ENCODE measurements at places on chromosomes 3 and 15.

GRCh38 chr15:94057305-94057704 is 174.1 kb upstream of the MCTP2 start:
- DNase-seq: no peak

- DNase-seq: no peak
These were observed 2.1 kb downstream of the FAM240A start for GRCh38 chr3:46614431-46614830.

DNA sequence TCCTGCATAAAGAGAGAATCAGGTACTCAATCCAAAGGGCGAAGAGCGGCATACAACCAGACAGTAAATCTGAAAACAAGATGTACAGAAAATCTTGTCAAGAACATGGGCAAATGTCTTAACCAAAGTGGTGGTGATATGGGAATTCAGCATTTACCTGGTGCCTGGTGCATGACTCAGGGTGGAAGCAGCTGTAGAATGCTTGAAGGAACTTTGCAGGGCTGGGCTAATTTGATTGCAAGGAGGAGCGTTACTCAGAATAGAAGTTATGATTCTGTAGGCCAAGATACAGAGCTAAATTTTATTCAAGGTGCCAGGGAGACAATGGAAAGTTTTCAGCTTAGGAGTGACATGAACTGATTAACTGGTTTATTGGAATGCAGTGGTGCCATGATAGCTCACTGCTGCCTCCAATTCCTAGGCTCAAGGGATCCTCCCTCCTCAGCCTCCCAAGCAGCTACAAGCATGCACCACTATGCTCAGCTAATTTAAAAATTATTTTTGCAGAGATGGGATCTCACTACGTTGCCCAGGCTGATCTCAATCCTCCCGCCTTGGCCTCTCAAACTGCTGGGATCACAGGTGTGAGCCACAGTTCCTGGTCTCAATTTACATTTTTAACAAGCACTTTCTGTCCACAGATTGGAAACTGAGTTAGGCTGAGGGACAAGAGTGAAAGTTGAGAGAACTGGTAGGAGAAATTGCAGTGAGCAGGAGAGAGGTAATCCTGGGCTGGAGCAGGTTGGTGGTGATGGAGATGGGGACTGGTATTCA is 91.5 kb upstream of the TBC1D5 start:
- DNase-seq: no peak

DNA sequence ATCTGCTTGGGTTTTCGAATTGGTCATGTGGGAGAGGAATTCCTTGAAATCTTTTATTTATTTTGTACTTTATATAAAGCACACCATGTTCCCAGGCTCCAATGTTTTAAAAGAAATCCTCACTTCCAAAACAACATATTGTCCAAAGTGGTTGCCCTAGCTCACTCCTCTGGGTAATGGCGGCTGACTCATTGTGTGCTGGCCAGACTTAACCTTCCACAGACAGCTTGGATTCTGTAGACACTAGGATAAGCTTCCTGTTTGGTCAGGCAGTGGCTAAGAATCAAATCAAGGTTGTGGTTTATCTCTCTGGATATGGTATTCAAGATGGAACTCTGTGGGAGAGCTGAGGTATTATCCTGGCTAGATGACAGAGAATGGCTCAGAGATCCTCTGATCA is 55.8 kb upstream of the FAM98B start:
- no peak for DNase-seq

DNA sequence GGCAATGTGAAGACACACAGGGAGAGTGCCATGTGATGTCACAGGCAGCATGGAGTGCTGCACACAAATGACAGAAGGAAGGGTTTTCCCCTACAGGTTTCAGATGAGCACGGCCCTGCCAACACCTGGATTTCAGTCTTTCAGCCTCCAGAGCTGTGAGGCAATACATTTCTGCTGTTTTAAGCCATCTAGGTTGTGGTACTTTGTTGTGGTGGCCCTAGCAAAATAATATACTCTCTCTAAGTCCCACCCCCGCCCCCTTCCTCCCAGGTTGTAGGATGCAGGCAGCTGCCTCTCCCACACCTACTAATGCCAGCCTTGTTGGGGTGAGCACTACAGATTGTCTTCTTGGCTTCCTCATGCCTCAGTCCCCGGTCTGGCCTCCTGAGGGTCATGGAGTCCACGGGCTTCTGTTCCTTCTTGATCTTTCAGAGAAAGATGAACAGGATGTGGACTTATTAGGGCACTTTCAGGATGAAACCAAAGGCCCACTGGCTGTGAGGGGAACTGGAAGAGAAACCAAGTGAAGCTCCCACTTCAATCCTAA is 180.0 kb downstream of the CD47 start:
- no peak for DNase-seq

- no peak for DNase-seq
These were observed 33.9 kb downstream of the TRPM7 start for GRCh38 chr15:50652671-50653070.

DNA sequence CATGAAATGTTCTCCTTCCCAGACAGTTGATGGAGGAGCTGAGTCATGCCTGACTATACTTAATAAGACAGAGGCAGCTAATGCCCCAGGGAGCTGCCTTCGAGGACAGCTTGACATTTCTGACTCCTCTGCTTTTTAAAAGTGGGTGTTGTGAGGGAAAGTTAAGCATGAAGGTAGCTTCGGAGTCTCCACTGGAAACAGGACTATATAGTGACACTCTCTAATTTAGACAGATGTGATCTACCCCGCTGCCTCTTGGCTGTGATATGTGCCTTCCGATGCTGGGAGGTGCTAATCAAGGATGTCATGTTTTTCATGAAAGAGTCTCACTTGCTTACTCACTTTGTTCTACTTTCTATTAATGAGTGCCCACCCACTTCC is 72.7 kb downstream of the IL1RAP start:
- DNase-seq: no peak

GRCh38 chr3:48595075-48595525 is at the start of gene COL7A1:
COL7A1 (minus strand) TSS chr3:48595329; CDS start chr3:48595159, 170 bp downstream.
- no peak for DNase-seq

- no peak for DNase-seq
These were observed 52.4 kb upstream of the CMTM8 start for GRCh38 chr3:32186097-32186496.

DNA sequence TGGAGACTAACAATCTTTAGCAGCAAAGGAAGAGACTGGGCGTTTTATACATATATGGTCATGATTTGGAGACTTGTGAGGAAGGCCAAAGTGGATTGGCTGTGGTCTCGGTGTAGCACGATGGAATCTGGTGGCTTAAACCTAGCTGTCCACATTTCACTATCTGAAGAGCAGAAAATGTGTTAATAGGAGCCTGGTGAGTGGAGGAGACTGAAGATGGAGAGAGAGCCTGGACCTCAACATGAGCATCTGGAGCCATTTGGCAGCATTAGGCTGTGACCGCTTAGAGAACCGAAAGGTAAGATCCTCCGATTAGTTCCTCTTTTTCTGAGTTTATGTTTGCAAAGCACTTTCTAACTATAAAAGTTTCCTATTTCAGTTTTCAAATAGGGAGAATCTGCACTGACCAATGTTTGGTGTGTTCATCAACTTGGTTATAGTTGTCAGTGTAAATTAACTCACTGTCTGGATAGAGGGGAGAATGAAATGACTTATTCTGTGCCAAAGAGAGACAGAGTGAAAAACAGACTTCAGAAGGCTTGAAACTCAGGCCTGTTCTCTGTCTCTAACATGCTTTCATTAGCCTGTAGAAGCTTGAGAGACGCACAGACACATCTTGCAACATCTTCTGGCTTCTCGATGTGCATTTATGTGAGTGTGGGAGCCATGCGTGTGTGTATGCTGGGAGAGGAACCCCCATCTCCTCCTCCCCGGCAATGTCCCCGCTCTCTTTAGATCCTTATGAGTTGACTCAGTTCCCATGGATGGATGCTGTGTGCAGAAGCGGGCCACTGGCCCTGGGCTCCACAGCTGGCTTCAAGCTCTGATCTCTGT is 244.7 kb upstream of the TBL1XR1 start:
- DNase-seq: peak; percentile 52

DNA sequence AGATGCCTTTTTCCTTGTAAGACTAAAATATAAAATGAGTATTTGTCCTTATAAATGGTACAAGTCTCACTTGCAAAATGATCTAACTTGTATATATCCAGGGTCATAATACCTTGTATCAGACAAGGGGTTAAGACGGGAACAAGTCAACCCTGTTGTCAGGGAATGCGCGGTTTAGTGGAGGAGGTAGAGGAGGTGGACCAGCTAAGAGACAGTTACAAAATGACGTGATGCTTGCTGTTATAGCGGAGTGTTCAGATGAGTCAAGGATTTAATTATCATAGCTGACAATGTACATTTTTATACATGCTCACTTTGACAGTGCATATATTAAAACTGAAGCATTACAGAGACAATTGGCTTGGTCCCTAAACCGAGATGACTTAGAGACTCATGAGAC is 26.8 kb upstream of the KLHL25 start:
- DNase-seq: no peak

GRCh38 chr3:142239421-142239820 is 14.0 kb upstream of the GK5 start:
- no peak for DNase-seq

GRCh38 chr3:15271785-15272381 is 60.5 kb downstream of the SH3BP5 start:
- DNase-seq: peak; percentile 25

DNA sequence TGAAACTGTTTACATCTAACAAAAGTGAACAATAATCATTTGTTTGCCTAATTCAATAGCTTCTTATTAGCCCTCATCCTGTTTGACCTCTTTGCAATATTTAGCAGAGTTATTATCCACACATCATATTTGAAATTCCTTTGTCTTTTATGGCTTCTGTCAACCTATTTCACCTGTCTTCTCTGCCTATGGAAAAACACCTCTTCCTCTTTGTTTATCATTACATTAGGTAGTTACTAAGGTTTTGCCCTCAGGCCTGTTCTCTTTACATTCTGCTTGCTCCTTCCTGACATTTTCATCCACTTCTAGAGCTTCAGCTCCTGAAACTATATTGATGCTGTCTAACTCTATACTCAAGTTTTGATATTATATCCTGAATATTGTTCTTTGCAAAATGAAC is 183.0 kb downstream of the SUCNR1 start:
- DNase-seq: no peak

GRCh38 chr3:150727653-150728502 is 24.2 kb upstream of the ERICH6 start:
- no peak for DNase-seq

DNA sequence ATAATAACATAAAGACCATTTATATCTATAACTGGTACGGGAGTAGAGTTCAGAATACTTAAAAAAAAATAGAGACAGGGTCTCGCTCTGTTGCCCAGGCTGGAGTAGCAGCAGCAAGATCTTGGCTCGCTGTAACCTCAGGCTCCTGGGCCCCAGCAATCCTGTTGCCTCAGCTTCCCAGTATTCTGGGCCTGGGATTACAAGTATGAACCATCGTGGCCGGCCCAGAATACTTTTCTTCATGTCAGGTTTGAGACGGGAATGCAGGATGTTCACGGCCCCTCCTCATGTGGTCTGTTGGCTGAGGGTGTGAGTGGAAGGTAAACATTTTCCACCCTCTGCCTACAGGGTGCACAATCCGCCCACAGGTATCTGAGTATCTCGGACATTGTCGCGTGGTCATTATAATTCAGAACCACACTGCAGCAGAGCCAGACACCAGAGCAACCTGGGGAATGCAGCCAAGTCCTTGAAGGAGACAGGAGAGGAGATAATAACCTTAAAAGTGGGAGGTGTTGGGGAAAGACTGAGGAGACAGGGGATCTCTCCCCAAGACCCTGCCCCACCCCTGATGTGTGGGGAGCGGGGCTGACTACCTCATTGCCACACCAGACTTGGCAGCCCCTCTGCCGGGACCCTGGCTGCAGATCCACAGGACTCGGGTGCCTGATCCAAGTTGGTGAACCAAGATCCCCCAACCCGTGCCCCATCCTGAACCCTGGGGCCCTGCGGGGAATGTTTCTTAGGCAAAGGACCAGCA is 106.8 kb downstream of the ADCY5 start:
- no peak for DNase-seq

DNA sequence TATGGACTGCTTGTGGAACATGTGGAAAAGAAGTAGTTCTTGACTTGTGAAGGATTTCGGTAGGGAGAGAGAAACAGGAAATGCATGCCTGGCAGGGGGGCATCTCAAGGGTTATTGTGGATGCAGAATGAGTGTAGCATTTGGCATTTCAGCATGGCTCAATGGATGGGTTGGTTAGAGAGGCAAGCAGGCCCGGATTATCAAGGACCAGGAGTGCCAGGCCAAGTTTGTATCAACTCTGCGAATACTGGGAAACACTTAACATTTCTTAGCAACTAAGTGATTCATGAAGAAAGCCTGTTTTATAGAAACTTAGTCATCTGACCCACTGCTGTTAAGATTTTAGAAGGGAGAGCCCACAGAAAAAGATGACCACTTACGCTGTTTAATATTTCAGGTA is 33.6 kb downstream of the KIF15 start:
- no peak for DNase-seq

GRCh38 chr3:56055951-56056350 is 412.3 kb downstream of the ERC2 start:
- DNase-seq: no peak

- no peak for DNase-seq
These were observed 328.1 kb downstream of the IL20RB start for GRCh38 chr3:137285924-137286323.

DNA sequence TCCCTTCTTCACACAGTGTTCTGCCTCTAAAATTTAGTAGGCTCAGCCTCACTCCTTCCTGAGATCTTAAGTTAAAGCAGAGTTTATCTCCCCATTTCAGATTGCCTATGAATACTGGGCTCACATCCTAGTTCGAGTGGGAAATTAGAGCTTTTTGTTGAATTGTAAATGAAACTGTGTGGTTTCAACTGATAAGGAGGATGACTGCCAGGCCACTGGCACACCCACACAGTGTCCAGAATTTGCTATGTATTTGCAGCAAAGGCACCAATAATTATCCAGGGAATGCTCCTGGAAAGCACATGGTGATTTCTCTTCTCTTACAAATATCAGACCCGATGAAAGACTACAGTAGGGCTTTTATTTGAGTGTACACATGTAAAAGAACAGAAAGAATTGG is 308.1 kb upstream of the COL8A1 start:
- DNase-seq: no peak

DNA sequence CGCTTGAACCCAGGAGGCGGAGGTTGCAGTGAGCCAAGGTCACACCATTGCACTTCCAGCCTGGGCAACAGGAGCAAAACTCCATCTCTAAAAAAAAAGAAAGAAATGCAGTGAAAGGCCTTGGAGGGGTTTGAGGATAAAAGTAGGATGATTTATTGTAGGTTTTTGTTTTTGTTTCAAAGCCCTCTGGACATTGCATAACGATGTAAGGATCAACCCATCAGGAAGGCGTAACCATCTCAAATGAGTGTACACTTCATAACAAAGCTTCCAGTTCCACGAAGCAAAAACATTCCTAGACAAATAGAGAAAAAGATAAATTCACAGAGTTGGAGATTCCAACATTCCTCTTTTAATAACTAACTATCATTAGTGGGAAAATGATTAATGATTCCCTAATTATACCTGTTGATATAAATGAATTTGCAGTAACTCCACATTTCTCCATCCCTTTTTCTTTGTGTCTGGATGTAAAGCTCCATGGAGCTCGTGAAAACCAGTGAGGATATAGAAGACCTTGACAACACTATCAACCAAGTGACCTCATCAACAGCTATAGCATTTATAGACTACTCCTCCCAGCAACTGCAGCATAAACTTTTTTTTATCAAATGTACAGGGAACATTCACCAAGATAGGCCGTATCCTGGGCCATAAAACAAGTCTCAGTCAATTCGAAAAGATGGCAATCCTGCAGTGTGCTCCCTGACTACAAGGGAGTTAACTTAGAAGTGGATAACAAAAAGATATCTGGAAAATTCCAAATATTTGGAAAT is 48.7 kb upstream of the PPP4R2 start:
- no peak for DNase-seq

Measured in germinal center (tissue), 1 donor.